Inflammatory macrophage treated with lipopolysaccharide for 1 hour (primary cell): ENCODE measurements at places on chromosomes 5 and 9.

GRCh38 chr9:1411826-1412225, 361.7 kb downstream of the DMRT2 start:
- DNase-seq = no peak

DNA sequence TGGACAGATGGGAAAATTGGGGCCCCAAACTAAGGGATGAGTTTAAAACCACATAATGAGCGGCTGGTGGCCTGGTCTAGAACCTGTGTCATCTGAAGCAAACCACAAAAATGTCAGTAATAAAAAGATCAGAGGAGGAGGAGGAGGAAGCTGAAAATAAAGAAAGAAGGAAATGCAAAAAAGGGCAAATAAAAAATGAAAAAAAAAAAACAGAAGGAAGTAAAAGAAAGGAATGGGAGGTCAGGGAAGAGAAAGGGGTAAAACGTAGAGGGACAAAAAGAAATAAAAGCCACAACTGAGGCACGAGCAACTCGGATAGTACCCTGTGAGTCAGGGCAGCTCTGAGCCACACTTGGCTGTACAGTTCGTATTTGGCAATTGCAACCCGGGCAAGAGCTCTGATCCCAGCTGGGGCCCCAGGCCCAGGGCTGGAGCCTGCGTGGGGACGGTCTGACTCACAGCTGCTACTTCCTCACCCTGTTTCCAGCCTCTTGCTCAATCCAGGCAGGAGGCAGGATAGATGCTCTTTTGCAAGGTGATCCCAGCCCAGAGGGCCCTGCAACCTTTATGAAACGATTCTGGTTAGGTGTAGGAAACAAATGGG, 137.9 kb upstream of the TRIM32 start:
- DNase-seq = peak; percentile 86

DNA sequence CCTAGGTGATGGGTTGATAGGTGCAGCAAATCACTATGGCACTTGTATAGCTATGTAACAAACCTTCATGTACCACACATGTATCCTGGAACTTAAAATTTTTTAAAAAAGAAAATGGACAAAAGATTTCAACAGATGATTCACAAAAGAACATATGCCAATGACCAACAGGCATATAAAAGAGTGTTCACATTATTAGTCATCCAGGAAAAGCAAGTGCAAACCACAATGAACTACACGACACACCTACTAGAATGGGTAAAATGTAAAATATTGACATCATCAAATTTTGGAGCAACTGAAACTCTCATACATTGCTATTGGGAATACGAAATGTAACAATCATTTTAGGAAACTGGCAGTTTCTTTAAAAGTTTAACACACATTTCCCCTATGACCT, 109.9 kb downstream of the YIPF5 start:
- no peak for DNase-seq

DNA sequence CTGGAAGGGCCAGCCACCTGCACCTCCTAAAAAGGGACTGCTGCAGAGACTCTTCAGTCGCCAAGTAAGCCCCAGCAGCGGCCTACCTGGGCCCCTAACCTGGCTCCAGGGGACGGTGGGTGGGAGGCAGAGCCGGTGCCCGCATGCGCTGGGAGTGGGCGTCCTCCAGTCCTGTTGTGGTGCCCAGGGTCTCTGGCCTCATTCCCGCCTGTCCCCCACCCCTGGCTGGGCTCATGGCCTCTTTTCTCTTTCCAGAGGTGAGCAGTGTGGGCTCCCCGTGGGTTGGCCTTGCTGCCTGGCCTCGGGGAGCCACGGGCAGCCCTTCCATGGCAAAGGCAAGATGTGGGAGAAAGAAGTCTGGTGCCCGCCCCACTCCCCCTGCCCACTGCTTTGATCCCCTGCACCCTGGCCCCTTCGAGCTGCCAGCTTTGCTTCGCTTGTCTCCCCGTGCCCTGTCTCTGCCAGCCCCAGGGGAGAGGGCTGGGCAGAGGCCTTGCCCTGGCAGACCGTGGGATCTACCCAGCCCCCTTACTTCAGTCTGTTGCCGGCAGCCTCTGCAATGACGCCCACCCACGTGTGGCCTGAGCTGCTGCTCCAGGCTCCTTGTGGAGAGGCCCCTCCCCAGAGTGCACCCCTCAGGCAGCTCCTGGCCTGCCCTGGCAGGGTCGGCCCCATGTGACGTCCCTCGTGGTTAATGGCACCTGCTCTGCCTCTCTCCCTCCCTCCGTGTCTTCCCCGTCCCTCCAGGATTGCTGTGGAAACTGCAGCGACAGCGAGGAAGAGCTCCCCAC, 5.4 kb upstream of the PRR7 start:
- DNase-seq = no peak

DNA sequence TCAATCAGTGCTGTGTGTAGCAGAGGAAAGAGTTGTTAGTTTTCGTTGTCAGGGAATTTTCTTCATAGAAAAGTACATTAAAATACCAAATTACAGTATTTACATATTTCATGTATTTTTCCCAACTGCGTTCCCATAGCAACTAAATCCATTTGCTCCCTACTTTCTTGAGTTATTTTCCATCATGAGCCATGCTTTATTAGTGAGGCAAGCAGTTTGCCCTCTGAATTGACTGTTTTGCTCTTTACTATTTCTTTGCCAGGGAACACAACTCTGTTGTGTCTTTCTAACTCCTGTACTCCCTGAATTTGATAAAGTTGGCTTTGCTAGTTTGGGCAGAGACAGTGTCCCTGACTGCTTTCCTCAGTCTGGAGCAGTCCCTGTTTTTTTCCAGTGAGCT, 276.2 kb upstream of the SLC30A5 start:
- DNase-seq = no peak
